ENCODE measurements at places on chromosomes 4 and X. TPM values are rescaled to one million over a fixed set of nuclear protein-coding genes. Genes with fewer than 3 reads are reported as not detected.

GRCh38 chr4:2733844-2734574 is 22.1 kb downstream of the TNIP2 start:
- DNase-seq = no peak

GRCh38 chr4:99405433-99406115 is 29.6 kb downstream of the ADH7 start:
- DNase-seq = peak; percentile 89

DNA sequence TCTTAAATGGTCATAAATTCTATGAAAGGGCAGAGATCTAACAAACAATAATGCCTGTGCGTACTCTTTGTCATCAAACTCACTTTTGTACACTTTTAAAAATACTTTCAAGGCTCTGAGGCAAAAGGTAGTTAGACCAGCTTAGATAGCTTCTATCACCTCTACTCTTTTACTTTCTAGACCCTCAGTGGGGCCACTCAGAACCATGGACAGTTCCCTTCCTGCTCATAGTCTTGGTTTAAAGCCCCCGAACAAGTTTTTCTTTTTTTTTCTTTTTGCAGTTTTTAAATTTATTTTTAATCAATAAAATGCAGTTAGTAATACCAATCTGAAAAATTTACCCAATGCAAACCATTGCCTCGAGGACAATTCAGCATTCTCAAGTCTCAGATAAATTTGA is 460.5 kb upstream of the CNKSR2 start:
- DNase-seq = no peak

- DNase-seq = no peak
Observed at GRCh38 chr4:1794809-1795298, 1.8 kb downstream of the FGFR3 start.

GRCh38 chr4:181845617-181846016 is 397.6 kb upstream of the TENM3 start:
- no peak for DNase-seq

DNA sequence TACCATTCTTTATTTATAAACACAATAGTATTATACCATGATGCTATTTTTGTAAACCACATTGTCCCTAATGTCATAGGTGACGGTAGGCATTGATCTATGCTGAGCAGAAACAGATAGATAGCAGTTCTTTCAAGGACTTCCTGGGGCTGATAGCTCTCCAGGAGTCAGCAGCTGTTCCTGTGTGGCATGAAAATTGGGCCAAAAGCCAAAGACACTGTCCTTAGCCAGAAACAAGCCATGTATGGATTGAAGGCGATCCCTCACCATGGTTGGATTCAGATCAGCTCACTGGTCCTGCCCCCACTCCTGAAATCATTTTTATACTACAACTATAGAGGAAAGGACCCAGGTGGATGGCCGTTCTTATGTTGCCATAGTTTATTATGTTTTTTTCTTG is 53.6 kb downstream of the DDX60 start:
- DNase-seq = no peak

- no peak for DNase-seq
Observed at GRCh38 chr4:79662651-79663050, 254.6 kb upstream of the GK2 start.

GRCh38 chrX:110755611-110756010 is 40.0 kb downstream of the CHRDL1 start:
- DNase-seq = no peak

DNA sequence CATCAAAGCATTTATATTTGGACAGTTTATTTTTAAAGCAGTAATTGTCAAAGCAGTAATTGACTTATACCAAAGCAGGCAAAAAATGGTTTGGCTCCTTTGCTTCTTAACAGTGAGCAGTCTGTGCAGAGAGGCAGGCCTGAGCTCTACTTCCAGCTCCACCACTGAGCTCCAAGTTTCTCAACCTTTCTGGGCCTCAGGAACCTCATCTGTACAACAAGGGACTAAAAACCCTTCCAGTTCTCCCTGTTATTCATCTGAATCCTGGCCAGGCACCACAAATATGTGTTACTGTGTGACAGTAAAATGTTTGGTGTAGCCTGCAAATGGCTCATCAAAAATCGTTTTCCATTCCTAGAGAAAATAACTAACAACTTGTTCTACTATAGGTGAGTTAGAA is 88.7 kb upstream of the TTC29 start:
- no peak for DNase-seq

GRCh38 chrX:121256647-121257046 is 209.2 kb downstream of the GLUD2 start:
- DNase-seq = no peak

GRCh38 chr4:165851256-165851655 is 21.8 kb upstream of the TLL1 start:
- no peak for DNase-seq

DNA sequence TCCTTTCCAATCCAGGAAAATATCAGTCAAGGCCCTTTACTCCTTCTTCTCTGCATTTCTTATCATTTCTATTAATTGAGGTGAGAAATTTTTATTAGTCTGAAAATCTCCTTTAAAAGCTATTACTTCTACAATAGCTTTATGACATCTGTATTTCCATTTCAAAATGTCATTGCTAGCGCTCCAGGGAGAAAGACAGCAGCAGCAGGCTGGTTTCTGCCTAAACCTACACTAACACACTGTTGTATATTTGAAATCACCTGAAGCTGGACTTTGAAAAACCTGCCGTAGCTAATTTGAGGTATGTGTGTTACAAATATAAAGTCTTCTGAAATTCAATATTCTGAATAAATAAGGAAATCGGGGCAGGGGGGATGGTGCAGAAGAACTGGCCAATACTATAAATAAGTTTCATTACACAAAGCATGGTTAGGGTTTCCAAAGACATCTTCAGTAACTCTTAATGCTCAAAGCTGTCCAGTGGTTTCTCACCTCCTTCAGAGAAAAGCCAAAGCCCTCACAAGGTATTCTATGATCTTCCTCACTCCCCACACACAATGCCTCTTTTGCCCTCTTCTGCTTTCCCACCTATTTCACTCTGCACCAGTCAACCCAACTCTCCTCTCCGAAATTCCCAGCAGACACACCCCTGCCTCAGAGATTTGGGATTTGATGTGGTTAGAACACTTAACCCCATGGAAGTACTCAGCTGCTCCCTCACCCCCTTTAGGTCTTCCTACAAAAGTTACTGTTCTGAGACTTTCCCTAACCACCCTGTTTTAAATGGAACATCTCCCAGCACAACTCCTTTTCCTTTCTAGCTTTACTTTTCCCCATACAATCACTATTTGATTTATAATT is 122.7 kb downstream of the PPP3CA start:
- no peak for DNase-seq

DNA sequence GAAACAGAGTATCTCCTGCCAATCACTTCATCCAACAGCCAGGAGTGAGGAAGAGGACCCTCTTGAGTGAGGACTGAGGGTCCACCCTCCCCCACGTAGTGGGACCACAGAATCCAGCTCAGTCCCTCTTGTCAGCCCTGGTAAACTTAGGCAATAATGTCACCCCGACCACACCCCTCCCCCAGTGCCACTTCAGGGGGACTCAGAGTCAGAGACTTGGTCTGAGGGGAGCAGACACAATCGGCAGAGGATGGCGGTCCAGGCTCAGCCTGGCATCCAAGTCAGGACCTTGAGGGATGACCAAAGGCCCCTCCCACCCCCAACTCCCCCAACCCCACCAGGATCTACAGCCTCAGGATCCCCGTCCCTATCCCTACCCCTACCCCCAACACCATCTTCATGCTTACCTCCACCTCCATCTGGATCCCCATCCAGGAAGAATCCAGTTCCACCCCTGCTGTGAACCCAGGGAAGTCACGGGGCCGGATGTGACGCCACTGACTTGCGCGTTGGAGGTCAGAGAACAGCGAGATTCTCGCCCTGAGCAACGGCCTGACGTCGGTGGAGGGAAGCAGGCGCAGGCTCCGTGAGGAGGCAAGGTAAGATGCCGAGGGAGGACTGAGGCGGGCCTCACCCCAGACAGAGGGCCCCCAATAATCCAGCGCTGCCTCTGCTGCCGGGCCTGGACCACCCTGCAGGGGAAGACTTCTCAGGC is at the start of the genes CSAG1 and MAGEA12:
TSS of gene CSAG1 (minus strand) at position 461 of the 715 bp plus-strand sequence. CDS start 1,261 bp downstream, outside the sequence.
TSS of gene MAGEA12 (plus strand) at position 497 of the 715 bp plus-strand sequence. CDS start 2,405 bp downstream, outside the sequence.
- DNase-seq = no peak

DNA sequence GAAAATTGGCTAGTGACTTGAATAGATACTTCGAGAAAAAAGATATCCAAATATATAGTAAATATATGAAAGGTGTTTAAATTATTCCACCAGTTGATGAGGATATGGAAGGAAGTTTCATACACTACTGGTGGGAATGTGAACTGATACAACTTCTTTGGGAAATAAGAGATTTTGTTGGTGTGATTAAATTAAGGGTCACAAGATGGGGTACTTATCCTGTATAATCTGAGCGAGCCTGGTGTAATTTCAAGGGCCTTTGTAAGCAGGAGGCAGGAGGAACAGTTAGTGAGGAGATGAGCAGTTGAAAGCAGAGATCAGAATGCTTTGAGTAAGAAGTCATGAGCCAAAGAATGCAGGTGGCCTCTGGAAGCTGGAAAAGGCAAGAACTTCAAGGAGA is 192.2 kb downstream of the KCTD8 start:
- no peak for DNase-seq

GRCh38 chrX:68424719-68425118 is 8.6 kb downstream of the OPHN1 start:
- DNase-seq = no peak

DNA sequence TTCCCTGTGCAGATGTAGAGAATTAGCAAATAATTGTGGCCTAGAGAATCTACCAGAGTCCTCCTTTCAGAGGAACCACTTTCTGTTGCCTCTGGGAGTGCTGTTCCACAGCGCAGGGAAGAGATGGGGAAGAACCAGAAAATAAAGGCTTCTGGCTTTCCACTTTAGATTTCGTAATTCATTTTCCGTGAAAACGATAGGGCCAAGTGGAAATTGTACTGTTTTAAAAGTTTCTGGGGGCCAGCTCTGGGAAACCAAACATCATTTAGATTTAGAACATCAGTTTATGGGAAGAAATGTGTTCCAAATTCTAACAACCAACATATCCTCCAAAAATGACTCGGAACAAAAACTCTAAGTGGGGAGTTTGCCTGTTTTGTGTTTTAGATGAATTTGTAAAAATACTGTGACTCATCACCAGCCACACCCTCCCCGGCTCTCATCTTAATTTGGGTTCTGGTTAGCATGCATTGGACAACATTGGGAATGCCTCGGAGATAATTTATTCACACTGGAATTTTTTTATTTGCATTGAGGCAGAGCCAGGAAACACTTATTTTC is 65.2 kb upstream of the LNX1 start:
- DNase-seq = no peak

GRCh38 chrX:115023139-115023538 is 5.7 kb upstream of the IL13RA2 start:
- no peak for DNase-seq

- no peak for DNase-seq
Observed at GRCh38 chrX:103099691-103100090, 6.7 kb upstream of the NXF3 start.

DNA sequence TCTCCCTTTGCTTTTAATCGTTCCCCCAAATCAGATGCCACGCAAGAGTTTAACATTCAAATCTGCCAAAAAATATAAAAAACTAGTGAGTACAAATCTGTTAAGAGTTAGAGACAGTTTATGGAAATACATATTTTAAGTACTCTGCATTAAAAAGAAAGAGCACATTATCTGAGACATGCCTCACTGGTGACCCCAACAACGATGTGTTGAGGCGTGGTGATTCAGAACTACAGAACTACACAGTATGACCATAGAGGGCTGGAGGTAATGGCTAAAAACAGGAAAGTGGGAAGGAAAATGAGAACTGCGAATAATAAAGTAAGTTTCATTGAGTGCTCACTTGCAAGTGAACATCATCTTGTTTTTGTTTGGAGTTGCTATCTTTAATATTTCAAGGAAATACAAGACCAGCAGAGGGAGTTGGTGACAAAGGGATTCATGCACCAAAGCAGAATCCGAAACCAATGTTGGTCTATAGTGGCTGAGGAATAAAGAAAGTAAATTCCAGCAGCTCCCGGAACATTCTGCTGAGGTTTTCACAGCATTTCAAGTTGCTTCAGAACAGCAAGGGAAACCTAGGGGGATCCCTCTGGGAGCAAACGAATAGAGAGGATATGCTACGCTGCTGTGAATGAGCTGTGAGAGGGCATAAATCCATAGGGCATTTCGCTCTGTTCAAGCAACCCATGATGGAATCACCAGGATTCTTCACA is 92.2 kb downstream of the DCHS2 start:
- DNase-seq = no peak

DNA sequence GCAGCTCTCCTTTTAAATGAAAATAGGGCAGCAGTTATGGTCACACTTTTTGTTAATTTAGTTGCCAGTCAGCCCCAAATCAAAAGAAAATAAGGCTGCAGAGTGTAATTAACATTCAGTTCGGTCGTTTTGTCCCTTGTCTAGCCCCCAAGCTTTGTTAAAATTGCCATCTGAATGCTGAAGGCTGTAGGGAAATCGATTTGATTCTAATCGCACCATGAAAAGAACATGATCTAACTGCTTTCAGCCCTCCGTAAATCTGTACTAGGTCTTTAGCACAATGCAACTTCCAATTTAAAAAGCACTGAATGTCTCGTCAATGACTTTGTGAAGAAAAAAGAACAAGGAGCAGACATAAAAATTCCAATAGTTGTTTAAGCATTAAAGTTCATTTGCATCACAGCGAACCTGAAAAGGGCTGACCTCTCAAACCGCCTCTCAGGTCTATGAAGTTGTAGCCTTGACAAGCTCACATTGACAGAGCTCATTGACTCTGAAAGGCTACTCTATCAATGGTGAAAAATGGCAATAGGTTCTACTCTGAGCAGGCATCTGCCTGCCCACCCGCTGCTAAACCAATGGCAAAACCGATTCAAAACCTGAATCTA is 48.9 kb downstream of the CHIC2 start:
- DNase-seq = no peak

DNA sequence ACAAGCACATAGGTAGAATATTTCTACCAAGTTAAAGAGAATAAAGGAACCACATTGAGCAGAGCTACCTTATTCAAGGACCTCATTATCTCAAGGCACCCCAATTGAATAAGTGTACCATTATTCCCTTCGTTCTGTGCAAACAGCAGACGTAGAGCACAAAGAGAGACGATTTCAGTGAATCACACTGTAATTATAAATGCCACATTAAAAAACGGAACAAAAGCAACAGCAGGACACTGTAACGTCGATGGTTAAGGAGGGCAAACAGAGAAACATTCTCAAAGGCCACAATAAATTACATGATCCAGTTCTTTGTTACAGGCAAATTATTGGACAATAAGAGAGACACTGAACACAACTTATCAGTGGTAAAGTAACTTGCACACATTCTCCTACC is 644.1 kb upstream of the TENM3 start:
- no peak for DNase-seq

DNA sequence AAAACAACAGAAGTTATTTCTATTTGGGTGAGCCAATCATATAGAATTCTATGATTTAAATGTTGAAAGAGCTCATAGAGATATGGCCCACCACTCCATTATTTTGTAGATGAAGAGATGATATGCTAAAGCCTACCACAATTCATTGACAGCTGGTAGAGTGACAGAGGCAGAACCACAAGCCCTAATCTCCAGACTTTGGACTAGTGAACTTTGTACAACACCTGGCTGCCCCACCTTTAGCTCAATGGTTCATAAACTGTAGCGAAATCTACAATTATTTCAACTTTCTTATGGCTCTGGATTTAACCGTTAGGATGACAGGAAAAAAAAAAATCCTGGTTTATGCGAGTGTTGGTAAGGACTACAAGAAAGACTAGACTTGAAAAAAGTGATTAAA is 50.9 kb downstream of the PRKG2 start:
- DNase-seq = no peak

The FAM53A gene
- 8.3 TPM for total RNA-seq

The RAB33A gene
- total RNA-seq = 1.3 TPM

The DUX4 gene
- total RNA-seq = not detected

The KDR gene
- total RNA-seq = 24.8 TPM

Measured in Peyer's patch (tissue), 4 donors.